Nephron progenitor cell (in vitro differentiated cells): ENCODE measurements at places on chromosomes 1 and 21.

GRCh38 chr1:247646867-247647266 lies 32.7 kb downstream of the OR13G1 start:
- no peaks in the 10 kb centered on the region for H3K36me3 ChIP-seq
- no peaks in the 10 kb centered on the region for H3K4me1 ChIP-seq

DNA sequence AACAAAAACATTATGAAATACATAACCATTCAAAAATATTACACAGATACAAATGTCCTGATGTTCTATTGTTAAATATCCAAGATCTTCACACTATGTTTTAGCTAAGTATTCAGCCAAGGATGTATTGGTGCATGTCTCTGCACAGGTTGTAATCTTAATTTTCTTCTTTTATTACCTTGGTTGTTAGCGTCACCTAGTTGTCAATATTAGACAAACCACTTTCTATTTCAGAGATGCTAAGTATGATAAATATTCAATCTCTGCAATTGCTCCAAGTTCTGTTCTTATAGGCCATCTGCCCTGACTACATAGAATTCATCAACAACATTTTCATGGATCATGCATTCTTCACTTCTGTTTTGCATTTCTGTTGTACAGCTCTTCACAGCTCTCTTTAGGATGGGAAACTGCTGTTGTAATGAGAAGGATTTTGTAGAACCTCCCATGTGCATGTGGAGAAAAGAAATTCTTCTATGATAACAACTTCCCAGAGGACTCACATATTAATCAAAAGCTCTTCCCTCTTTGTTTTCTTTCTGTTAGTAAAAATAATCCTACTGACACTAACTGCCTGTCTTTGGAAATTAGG lies 380.1 kb downstream of the NUF2 start:
- no peaks in the 10 kb centered on the region for H3K27me3 ChIP-seq
- no peak overlapping the region for H3K4me3 ChIP-seq
- no peaks in the 10 kb centered on the region for H3K4me1 ChIP-seq
- H3K27ac ChIP-seq, result no peak overlapping the region

- no peak overlapping the region for H3K4me3 ChIP-seq
- peaks cover 22% of the 10 kb centered on the region for H3K27me3 ChIP-seq
- no peaks in the 10 kb centered on the region for H3K36me3 ChIP-seq
Measured at GRCh38 chr1:161492827-161493226, 12.4 kb upstream of the FCGR2A start.

DNA sequence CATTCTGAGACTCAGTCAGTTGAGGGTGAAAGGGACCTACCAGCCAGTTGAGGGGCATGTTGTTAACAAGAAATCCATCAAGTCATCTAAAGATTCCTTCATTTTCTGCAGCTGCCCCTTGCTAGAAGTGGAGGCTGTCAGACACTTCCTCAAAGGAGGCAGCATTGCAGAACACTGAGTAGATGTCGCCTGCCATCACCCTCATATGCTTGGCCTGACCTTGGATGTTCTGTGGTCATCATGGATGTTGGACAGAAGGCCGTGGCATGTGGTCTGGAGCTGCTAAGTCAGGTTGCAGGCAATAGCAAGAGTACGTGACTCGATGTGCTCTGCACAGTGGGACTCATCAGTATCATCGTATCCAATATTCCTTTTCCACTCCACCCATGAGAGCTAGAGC lies 70.6 kb downstream of the GATAD2B start:
- H3K36me3 ChIP-seq, result peaks cover 76% of the 10 kb centered on the region
- H3K27me3 ChIP-seq, result no peaks in the 10 kb centered on the region
- H3K27ac ChIP-seq, result peak overlapping the region; percentile 85

DNA sequence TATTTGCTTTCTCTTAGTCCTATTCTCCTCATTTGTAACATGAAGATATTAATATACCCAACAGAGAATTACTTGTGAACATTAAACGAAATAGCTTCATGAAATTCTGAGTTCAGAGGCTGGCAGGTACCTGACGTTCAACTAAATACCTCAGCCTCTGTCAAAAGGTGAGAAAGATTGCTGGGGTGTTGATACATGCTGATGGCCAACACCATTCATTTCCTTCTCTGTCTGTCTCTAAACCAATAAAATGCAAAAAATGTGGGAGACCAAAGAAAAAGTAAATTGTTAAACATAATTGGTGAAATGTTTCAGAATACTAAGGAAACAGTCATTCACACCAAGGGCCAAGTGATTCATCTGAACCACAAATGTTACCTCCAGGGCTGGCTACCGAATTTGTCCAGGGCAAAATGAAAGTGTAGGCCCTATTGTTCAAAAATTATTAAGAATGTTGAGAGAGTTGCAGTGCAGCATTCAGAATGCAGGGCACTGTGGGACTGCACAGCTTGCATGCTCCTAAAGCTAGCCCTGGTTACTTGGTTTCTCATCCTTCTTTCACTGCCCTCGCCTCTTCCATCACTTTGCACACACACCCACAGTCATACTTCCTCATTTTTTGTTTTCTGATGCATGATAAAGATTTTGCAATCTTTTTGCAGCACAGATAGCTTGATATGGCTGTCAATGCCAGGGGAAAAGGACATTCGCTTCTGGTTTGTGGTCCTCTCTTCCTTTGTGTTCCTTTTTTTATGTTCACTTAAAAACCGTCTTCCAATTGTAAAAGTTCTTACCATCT lies 414.3 kb upstream of the NR5A2 start:
- H3K27ac ChIP-seq, result no peak overlapping the region
- no peak for DNase-seq
- peaks cover 12% of the 10 kb centered on the region for H3K4me1 ChIP-seq
- H3K36me3 ChIP-seq, result no peaks in the 10 kb centered on the region
